ENCODE measurements at places on chromosomes 4 and X.

GRCh38 chr4:85826060-85826678, 351.2 kb downstream of the ARHGAP24 start:
- DNase-seq, result no peak

GRCh38 chr4:10028910-10029309, 7.6 kb upstream of the SLC2A9 start:
- no peak for DNase-seq

GRCh38 chr4:67725132-67725531, 24.2 kb upstream of the UBA6 start:
- DNase-seq, result no peak

DNA sequence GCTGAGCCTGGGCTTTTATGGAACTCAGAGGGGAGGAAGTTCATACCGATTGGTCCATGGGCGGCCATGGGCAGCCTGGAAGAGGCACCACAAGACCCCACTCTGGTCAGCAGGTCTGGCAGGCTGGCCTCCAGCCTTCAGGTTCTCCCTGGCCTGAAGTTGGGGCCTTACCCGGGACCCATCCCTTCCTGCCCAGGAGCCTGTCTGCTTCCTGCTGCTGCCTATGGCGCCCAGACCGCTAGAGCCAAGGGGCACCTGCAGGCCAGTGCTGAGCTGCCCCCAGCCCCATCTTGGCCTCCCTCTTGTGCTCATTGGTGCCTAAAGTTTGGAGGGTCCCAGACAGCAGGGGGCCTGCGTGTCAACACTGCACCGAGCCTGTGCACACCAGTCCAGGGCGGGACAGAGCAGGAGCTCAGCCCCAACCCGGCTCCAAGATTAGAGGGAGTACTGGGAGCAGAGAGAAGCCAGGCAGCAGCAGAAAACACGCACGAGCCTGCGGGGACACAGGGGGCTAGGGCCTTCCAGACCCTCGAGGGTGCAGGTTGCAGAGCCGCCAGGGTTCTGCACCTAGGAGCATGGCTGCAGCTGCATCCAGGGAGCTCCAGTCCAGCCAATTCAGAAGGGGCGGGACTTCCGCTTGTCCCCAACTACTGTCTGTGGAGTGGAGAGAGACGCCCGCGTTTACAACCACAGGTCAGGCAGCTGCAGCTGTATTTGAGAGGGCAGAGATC, 30.7 kb upstream of the ZNF280C start:
- no peak for DNase-seq

GRCh38 chr4:109614015-109614414, 54.0 kb downstream of the MCUB start:
- DNase-seq, result no peak

GRCh38 chr4:185846505-185847150, 34.6 kb upstream of the SORBS2 start:
- no peak for DNase-seq

DNA sequence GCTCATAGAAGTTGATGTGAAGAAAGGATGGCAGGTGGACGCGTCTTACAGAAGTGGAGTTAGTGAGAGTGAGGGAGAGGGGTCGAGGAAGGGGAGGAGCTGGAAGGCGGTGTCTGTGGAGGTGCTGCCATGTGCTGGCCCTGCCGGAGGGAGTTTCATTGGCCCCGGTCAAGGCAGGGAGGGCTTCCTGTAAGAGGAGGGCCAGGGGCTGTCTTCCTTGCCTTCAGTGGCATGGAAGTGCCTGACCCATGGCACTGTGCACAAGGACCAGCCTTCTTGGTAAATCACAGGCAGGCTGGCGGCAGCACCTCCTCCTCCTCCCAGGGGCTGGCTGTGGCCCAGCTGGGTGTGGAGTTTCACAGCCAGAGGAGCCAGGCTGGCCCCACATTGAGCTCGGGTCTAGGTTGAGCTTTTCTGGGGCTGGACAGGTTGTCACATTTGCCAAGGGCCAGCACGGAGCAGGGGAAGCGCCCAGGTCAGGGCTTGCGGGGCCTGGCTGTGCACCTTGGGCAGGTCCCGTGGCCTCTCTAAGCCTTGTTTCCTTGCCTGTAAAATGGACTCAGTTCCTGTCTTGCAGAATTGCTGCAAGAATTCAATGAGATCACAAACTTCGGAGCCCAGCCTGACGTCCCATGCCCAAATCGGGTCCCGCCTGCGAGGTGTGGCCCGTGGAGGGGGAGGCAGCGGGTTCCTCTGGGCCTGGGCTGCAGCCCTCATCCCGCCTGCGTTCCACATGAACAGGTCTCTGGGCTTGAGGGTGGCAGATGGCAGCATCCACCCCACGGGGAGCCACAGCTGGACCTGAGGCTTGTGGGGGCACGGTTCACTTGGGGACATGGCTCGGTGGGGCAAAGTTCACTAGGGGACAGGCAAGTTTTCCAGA, 7.0 kb downstream of the HTRA3 start:
- no peak for DNase-seq

- no peak for DNase-seq
Observed at GRCh38 chrX:153305972-153306371, 15.6 kb downstream of the PNMA6F start.

- DNase-seq, result no peak
Observed at GRCh38 chr4:156169861-156170260, 216.2 kb upstream of the CTSO start.

DNA sequence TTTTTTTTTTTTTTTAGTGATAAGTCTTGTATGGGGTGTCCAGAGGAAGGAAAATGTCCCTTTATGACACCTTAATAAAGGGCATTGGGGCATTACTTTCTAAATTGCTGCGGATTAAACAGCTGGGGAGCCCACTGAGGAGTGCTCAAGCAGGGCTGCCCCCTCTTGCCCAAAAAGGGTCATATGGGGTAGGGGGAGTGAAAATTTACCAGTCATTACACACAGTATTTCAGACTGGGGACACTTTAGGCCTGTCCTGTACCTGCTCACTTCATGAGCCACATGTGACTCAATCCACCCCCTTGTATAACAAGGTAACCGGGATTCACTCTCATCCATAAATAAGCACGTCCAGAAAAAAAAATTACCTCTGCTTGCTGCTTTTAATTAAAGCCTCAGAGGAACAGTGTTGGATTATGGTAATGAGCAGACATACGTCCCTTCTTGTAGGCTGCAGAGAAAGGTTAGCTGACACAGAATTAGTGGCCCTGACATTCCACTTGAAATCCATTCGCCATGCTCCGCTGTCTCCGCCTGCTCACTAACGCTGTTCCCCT, 1.8 kb downstream of the PRDM8 start:
- DNase-seq, result no peak

DNA sequence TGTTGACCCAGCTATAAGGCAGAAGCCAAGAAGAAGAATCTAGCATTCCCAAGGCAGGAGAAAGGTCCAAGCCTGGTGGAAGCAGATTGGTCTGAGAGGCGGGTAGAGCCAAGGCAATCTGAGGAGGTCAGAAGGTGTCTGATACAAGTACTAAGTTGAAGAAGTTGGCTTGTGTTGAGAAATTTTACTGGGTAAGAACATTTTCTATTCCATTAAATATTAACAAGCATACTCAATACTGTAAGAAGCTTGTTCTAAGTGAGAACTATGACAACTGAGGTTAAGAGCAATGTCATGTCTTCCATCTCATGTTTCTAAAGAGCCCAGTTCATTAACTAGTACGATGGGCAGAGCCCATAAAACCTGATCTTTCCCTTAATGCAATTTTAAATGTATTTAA, 75.0 kb downstream of the FAM13A start:
- DNase-seq, result no peak

GRCh38 chrX:17758382-17758781, 21.1 kb downstream of the SCML1 start:
- no peak for DNase-seq

- no peak for DNase-seq
Observed at GRCh38 chrX:119880552-119881437, 9.2 kb downstream of the NDUFA1 start.

DNA sequence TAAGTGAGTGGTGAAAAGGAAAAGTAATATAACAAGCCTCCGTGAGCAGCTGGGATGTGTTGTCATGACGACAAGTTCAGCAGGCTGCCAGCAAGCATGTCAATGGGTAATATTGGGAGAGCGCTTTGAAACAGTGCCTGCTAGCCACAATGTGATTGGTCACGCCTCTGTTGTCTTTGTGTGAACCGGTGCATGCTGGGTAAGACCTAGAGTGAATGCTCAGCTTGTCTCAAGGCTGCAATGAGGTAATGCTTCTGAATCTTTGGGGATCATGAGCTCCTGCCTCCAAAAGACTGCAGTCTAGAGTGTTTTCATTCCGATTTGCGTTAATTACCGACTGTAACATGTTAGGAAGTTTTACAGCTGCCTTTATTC, 54.9 kb downstream of the STOX2 start:
- DNase-seq, result no peak

GRCh38 chr4:1582227-1582626, 101.9 kb downstream of the FAM53A start:
- DNase-seq, result no peak

DNA sequence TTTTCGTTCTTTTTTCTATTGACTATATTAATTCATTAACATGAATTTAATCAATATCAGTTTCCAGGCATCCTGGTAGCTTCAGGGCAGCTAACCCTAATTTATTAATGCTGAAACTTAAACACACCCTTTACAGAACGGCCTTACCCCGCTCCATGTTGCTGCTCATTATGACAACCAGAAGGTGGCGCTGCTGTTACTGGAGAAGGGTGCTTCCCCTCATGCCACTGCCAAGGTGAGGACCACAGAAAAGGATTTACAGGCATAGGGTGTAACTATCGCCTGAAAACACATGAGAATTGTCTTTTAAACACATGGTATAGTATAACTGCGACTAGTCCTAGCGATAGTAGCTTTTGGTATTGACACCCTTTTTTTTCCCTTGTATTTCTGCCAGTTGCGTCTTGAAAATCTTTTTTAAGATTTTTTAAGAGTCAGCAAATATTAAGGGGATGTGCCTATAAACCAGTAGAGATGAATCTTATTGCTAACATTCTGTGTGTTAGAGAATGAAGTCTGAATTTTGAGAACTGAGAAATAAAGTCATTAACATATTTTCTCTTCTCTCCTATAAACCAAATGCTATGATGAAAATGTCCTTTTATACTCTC, 229.0 kb downstream of the ANK2 start:
- no peak for DNase-seq

Measured in stimulated activated CD4-positive, alpha-beta T cell treated with anti-CD3 and anti-CD28 coated beads, Interleukin-15, amount 100 ng/mL, for 1 hour (primary cell).